ENCODE measurements at places on chromosomes 5 and 9.

DNA sequence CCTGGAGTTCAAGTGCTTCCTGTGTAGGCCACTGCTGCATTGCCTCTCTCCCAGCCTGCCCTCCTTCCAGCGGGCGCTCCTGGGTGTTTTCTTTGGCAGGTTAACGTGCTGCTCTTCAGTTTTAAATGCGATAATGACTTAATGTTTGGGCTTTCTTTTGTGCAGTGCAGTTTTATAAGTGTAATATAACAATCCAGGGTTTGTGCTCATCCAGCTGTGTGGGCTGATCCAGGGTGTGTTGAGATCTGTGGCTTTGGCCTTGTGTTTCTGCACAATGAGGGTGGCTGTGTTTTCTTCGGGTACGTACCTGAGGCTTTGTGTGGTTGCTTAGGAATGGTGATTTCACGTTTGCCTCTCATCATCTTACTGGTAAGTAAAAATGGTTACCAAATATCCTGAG lies 50.6 kb downstream of the PCSK5 start:
- DNase-seq: no peak

DNA sequence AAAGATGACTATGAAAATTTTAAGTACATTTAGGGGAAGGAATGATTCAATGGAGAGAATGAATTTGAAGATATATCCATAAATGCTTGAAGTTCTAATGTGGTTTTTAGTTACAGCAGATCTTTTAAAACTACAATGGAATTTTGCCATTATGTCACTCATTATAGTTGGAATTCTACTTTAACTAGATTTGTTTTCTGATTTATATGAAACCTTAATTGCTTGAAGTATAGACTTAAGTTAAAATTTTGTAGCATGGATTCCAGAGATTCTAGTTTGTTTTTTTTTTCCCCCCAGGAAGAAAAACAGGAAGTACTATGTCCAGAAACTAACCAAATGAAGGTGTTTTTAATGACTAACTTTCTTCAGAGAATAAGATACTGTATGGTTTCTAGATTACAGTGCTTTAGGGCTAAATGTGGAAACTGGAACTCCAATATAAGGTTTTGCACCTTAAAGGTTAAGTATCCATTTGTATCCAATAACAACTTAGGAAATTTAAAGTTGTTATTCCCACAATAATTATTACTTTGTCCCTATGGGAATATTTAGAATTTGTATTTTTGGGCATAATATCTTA lies 70.3 kb downstream of the ZSWIM6 start:
- DNase-seq: no peak

- peak; percentile 17 for DNase-seq
These were observed 150.9 kb downstream of the ADGRV1 start for GRCh38 chr5:90709323-90710155.

DNA sequence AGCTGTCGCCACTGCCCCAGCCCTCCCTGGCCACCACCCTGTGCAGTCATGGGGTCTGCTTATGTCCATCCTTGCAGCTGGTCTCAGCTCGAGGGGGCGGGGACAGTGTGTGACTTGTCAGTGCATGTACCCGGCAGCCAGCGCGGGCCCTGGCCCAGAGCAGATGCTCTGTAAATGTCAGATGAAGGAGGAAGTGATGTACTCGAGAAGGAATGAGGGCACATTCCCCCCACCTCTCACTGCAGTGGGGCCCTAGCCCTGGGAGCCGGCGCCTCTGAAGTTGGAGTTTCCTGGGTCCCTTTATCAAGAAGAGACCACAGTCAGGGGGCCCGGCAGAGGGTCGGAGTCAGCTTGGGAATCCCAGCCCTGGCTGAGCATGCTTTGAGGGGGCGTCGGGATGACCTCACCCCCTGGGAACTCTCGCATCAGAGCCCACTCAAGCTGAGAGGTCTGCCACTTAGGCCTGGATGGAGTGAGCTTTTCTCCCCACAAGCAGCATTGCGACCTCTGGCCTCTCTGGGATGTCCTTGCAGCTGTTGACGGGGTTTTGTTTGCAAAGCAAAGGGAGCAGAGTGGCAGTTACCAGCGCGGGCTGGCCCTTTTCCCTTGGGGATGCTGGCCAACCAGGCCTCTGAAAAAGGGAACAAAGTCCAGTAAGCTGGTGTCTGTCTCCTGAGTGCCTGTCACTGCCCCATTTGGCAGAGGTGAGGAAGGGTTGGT lies 19.0 kb downstream of the NEURL1B start:
- no peak for DNase-seq

GRCh38 chr5:55969956-55970355 lies 24.8 kb downstream of the IL6ST start:
- DNase-seq: no peak

DNA sequence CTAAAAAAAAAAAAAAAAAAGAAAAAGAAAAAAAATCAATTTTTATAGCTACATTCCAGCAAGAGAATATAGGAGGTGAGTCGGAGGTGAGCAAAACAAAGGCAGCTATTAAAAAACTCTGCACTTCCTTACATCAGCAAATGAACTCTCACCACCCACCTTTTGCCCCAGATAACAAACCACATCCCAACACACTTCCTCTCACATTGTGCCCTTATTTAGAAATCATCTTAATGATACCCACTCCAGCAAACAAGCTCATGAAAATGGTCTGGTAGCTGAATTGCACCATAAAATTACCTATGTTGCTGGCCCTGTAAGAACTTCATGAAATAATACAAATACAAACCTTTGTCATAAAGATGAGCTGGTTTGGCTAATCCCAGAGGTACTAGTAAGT lies 82.9 kb downstream of the CEMIP2 start:
- no peak for DNase-seq

DNA sequence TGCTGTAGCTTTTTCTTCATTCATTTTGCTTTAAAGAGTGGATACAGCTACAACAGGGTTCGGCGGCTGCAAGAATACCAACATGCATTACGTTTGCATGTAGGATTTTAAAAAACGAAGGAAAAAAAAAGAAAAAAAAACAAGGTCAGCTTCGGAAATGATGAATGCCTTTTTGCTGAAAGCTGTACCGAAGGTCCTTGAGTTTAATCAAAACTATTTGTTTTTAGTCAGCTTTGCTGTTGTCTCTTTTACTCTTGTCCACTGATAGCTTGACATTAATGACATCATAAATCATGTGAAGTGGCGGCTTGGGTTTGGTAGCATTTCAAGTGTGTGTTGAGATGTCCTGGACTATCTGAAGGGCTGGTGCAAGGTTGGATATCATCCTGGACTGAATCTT lies 779.1 kb downstream of the NR2F1-AS1 start:
- no peak for DNase-seq

GRCh38 chr5:28398185-28398584 lies 1359.8 kb upstream of the CDH9 start:
- no peak for DNase-seq
